ENCODE measurements at places on chromosomes 11 and 22. TPM values are rescaled to one million over a fixed set of nuclear protein-coding genes. Genes with fewer than 3 reads are reported as not detected.
A peak's percentile ranks its signal among the peaks of the same experiment; 100 is the strongest.

DNA sequence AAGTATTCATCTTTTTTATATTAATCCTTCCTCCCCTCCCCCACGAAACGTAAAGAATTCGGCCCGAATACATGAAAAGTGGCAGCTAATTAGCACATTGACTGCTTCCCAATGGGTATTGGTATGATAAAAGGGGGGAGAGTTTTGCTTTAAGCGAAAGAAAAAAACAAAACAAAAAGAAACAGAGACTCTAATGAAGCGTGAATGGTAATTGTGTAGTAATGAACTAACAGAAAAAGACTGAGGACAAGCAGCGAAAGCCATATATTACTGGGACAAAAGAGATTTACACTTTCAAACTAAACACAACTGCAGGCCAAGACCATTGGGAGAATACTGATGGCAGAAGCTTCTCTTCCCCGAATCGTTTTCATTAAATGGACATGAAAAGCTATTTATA, 2.5 kb downstream of the DBX1 start:
- no peak for DNase-seq

The OR52E8 gene
- total RNA-seq: not detected

The TRIM51 gene
- total RNA-seq: not detected

The ADAMTS15 gene
- 21.2 TPM for total RNA-seq

The MYOD1 gene
- total RNA-seq: not detected

DNA sequence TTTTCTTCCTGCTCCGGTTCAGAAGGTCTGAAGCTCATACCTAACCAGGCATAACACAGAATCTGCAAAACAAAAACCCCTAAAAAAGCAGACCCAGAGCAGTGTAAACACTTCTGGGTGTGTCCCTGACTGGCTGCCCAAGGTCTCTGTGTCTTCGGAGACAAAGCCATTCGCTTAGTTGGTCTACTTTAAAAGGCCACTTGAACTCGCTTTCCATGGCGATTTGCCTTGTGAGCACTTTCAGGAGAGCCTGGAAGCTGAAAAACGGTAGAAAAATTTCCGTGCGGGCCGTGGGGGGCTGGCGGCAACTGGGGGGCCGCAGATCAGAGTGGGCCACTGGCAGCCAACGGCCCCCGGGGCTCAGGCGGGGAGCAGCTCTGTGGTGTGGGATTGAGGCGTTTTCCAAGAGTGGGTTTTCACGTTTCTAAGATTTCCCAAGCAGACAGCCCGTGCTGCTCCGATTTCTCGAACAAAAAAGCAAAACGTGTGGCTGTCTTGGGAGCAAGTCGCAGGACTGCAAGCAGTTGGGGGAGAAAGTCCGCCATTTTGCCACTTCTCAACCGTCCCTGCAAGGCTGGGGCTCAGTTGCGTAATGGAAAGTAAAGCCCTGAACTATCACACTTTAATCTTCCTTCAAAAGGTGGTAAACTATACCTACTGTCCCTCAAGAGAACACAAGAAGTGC, 661 bp upstream of the MALAT1 start:
- DNase-seq: peak; percentile 68

The ZBTB16 gene
- 65.5 TPM for total RNA-seq

DNA sequence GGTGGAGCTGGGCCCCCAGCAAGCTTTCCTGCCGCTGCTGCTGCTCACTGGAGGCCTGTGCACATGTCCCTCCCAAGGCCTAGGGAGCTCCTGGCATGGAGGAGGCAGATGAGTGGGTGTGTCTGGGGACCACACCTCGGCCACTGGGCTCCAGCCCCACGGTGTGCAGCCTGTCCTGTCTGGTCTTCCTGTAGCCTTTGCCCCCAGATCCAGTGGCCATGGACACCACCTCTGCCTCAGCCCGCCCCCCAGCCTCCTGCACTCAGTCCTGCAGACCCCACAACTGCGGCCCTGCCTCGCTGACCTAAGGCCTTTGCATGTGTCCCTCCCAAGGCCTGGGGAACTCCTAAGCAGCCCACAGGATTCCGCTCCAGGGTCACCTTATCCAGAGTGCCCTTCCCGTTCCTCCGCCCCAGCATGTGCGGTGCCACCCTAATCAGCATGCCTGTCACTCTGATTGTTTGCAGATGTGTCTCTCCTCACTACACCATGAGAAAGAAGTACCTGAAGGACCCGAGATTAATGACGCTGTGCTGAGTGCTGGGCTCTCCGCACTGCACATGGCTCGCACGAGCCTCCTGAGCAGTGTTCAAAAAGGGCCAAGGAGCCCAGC, 8.6 kb downstream of the GAL start:
- DNase-seq: no peak

All from right atrium auricular region (tissue), 2 donors.